ENCODE measurements at places on chromosomes 5 and 9.
A peak's percentile ranks its signal among the peaks of the same experiment; 100 is the strongest.

GRCh38 chr5:34563931-34564709 lies 92.0 kb upstream of the RAI14 start:
- DNase-seq = no peak

DNA sequence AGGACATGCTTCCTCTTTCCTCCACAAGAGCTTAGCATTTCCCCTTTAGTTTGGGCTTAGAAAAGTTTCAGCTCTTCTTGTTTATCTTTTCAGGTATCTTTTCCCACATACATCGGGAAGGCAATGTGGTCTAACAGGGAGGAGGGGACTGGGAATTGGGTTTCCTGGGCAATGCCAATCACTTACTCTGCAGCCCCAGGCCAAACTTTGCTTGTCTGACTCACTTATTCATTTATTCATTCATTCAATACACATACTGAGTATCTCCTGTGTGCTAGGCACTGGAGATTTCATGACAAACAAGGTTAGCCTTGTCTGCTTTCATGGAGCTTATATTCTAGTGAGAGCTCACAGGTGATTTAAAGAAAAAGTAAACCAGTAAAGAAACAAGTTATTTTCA lies 10.7 kb upstream of the POU4F3 start:
- no peak for DNase-seq

DNA sequence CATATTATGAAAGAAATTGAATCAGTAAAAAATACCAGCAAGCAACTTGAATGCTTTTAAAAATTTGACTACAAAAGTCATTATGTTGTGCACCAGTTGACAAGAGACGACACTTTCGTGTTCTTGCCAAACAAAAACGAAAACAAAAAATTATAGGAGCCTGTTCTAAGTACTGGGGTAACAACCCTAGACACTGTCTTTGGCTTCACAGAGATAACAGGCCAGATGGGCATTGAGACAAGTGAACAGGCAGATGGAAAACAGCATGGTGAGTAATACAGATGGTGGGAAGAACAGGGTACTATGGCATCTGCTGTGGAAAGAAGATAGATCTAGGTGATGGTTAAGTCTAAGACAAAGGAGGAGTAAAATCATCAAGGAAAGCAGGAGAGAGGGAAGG lies 99.0 kb downstream of the CDH12 start:
- no peak for DNase-seq

- no peak for DNase-seq
These were observed 36.0 kb downstream of the PRDM6 start for GRCh38 chr5:123124859-123125595.

DNA sequence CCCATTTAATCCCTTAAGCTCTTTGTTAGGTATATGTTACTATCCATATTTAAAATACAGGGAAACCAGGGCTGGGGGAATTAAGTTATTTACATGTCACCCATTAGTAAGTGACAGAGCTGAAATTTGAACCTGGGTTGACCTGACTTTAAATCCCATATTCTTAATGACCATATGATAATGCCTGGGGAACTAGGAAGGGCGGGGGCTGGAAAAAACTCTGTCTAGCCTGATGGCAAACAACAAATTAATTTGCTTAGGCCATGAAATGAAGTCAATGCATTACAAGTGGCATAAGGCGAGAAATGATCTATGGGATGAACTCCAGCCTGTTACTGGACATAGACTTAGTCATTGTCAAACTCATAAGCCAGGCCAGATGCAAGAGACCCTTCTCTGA lies 325.7 kb upstream of the WWC1 start:
- DNase-seq = no peak

GRCh38 chr9:23081377-23081776 lies 634.8 kb downstream of the DMRTA1 start:
- no peak for DNase-seq

DNA sequence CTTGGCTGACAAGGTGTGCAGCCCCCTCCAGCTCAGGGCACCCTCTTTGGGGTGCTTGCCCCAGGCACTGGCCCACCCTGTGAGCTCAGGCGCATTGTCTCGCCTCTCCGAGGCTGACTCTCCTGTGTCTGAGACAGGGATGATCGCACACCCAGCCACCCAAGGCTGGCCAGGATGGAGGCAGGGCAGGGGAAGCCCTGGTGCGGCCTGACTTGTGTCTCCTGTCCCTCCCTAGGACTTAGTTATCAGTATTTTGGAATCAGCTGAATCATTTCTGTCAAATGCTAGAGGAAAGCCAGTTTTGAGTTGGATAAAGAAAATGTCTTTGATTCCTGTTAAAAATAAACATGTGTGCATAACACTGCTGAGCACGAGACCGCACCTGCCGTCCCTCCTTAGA lies 2.5 kb upstream of the DBH start:
- no peak for DNase-seq

- DNase-seq = no peak
These were observed 14.8 kb downstream of the IL9 start for GRCh38 chr5:135880801-135881200.

- no peak for DNase-seq
These were observed 5.2 kb upstream of the RNF14 start for GRCh38 chr5:141963701-141964100.

DNA sequence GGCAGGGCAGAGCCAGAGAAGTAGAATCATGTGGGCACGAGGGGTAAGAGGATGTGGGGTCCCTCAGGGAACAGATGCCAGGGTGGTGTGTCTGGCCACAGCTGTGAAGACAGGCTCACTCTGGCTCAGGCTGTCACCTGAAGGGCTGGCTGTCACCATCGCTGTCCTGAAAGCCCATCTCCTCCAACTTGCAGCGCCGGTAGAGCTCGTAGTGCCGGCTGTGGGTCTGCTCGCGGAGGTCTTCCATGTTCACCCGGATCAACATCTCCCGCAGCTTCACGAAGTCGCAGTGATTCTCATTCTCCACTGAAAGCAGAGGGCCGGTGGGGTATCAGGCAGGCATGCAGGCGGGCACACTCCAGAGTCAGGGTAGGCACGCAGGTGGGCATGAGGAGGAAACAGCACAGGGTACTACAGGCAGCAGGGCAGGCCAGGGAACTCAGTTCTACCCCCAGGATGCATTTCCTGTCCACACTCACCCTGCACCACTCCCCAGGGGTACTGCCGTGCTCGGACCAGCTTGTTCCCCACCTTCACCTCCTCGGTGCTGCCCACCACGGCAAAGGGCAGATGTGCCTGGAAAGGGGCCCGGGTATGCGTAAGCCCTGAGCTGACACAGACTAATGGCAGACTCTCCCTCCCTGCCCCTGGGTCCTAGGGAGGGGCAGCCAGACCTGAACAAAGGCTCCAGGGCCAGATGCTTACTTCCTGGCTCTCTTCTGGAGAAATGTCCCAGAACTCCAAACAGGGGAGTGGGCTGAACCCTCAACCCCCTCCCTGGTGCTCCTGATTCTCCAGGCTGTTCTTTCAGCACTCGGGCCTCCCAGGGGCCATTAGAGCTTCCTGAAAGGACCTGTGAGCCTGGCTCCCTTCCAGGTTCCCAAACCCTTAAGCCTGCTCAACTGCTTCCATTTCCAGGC lies 14.4 kb downstream of the CCNI2 start:
- no peak for DNase-seq

- DNase-seq = no peak
These were observed 30.2 kb downstream of the FOXI1 start for GRCh38 chr5:170135796-170136490.

GRCh38 chr5:179805529-179806249 lies 977 bp downstream of the MGAT4B start:
- peak; percentile 53 for DNase-seq

DNA sequence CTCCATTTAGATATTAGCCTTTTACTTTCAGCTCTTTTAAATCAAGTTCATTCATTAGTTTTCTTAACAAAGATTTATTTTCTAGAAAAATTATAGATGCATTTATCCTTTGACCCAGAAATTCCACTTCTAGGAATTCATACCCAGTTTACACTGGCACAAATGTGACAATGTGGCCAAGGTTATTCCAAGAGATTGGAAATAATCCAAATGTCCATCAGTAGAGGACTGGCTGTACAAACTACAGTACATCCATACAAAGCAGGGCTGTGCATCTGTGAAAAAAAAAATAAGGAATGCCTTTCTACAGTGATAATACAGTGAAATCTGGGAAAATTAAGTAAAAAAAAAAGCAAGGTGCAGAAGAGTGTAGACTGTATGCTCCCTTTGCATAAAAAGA lies 149.2 kb downstream of the GABBR2 start:
- no peak for DNase-seq

DNA sequence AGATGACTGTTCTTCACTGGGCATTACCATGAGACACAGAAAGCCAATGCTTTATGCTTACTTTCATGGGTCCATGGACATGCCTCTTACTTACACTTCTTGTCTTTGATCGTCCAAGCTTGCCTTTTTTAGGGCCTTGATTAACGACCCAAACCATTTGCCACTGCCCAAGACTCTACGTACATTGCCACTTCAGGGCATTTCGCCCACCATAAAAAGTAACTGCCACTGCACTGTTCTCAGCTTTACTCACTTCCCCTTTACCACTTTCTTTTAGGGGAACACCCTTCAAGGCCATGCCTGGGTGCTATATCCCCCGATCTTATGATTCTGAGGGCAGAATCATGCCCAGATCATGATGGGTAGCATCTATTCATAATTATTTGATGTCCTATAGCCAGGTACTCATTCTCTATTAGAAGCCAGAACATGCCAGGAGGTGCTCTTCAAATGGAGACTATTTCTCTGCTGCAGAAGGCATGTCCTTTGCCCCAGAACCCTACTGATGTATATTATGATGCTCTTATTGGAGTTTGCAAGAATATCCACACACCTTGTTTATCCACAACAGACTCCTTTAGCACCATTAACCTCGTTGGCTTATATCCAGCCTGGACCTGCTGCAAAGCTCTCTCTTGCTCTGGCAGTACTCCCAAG lies 64.1 kb upstream of the RAD23B start:
- no peak for DNase-seq

- DNase-seq = no peak
These were observed 3.0 kb downstream of the NUDT2 start for GRCh38 chr9:34332076-34332964.

DNA sequence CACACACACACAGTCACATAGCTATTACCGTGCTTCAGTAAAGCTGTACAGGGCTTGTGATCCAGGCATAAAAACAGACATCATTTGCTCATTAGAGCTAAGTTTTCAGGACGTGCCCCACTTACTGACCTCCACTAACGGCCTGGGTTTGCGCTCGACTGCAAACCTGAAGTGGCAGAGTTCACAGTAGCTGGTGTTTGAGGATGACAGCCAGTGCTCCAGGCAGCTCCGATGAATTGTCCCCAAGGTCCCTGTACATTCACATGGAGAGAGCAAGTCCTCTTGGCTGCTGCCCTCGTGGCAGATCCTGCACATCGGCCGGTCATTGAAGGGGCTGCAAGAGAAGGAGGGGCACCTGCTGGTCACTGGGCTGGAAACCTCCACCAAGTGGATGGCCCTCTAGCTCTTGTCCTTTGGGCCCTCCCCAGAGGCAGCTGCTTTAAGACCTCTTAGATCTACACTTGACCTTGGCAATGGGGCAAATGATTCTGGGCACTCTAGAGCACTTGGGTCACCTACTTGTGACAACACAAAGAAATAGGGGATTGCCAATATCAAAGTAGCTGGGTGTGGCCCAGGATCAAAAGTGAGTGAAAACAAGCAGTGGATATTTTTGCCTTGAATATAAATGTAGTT lies 115.4 kb downstream of the MARCHF3 start:
- no peak for DNase-seq
